ENCODE measurements at places on chromosomes 1 and 21. TPM values are rescaled to one million over a fixed set of nuclear protein-coding genes. Genes with fewer than 3 reads are reported as not detected.

- DNase-seq: no peak
Observed at GRCh38 chr1:65940126-65940525, 147.4 kb downstream of the PDE4B start.

DNA sequence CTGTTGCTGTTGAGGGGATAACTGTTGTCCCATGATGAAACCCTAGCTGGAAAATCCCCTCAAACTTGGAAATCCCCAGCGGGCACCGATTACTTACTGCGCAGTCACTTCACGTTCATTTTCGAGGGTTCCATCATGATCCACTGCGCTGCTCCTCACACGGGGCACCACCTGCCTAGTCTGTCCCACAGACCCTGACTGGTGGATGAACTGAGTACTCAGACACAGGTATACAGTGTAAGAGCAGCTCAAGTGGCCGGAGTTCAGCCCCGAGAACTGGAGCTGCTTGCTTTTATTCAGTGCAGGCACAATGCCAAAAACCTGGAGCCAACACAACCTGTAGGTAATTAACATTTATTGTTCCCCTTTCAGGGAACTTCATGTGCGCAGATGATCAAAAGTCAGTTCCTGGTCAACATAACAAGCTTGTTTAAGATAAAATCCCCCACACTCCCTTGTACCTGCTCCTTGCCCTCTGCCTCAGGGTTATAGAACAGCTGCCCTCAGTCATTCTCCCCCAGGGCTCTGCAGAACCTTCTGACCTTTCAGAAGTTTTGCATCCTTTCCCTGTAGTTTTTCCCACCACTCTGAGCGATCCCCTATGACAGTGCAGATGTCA, 46.5 kb upstream of the PRELP start:
- DNase-seq: no peak

DNA sequence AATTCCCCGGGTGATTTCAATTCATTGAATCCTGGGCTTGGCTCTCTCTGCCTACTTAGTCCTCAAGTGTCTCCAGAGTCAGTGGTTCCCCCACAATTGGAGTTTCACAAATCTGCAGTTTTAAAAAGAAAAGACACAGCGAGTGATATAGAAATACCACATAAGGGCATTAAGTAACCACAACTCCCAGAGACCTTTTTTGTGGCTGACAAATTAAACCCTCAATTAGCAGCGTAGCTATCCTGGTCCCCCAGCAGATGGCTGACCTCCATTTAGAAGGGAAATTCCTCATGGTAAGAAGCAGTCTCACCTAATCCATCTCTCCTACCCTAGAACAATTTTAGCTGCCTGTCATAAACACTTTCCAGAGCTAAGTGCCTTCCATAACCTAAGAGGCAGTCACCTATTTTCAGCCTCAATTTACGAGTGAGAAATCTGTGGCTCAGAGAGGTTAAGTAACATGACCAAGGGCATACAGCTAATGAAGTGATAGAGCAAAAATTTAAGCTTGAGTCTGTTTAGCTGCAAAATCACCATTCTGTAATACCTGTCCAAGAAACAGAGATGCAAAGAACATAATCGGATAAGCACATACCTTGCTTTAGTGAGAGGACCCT, 56.0 kb upstream of the NBPF3 start:
- DNase-seq: no peak

DNA sequence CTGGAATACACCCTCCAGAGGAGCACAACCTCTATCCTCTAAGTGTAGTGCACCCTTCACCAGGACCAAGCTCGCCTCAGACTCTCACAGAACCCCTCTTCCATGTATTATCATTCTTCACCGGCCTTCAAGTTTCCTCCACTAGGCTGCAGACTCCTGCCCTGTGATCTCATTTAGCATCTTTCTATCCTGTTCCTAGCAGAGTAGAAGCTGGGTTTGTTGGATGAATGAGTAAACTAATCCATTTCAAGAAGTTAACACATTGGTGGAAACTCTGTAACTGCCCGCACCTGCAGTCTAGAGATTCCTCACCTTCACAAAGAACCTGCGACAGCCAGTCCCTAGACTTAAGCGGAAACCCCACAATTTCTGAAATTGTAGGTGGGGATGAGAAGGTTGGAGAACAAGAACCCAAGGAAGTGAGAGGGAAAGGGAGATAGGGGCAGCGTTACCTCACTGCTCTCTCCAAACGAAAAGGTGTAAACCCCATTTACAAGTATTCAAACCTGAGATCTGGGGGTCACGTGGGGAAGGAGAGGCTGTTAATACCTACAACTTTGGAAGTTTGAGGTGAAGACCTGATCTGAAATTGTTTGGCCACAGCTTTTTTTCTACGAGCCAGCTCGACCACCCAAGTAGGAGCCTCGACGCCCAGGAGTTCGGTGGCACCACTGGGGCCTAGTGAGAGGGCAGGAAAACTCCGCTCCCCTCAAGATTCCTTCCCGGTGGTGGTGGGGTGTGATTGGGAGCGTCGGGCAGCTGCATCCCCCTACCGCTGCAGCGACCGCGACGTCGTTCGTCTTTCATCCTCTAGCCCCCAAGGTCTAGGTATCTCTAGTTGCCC, 1.2 kb downstream of the PTPN14 start:
- no peak for DNase-seq

DNA sequence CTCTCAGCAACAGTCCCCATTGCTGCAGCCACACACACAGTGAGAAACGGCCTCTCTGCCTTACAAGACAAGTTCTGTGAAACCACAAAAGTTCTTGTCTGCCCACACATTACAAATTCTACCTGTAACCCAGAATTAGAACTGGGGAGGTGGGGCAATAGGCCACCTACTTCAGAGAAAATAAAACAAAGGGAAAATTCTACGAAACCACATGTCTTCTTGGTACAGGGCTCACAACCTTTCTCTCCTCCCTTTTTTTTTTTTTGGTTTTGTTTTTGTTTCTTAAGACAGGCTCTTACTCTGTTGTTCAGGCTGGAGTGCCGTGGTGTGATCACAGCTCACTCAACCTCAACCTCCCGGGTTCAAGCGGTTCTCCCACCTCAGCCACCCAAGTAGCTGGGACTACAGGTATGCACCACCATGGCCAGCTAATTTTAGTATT, 30.2 kb downstream of the LPAR3 start:
- peak; percentile 29 for DNase-seq

- DNase-seq: no peak
Observed at GRCh38 chr1:36135330-36135667, 10.3 kb upstream of the COL8A2 start.

- no peak for DNase-seq
Observed at GRCh38 chr1:1507305-1507704, 4.7 kb upstream of the ATAD3A start.

DNA sequence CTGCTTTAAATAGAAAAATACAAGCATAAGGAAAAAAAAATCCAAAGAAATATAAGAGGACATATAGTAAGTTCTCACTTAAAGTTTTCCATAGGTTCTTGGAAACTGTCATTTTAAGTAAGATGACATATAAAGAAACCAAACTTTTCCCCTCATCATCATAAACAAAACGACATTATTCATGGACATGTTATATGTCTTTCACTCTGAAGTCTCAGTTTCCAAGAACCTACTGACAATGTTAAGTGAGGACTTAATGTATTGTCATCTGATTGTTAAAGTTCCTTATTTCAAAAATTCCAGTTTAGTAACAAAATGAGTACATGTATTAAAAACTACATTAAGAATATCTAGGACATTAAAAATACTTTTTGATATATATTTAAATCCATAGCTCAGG, 69.6 kb upstream of the GFI1 start:
- DNase-seq: no peak

DNA sequence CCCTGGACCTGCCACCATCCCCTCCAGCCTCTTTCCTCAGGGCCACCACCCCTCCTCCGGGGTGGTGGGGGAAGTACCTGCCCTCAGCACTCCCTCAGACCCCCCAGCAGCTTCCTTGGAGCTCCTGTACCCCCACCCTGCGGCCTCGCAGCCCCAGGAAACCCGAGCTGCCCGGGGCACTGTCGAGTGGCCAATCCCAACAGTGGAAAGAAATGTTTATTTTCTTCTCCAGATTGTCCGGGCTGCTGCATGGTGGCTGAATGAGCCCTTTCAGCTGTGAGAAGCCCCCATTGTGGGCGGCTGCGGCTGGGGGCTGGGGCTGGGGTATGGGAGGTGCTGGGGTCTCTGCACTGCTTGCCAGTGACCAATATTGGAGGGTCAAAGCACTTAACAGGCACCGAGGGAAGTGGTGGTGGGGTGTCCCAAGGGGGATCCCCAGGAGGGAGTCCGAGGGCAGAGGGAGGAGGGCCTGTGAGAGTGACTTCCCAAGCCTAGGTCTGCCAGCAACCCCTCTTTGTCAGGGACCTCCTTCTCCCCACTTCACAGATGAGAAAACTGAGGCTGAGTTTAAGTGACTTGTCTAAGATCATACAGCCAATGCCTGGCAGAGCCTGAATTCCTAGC, 25.2 kb downstream of the RUNX3 start:
- no peak for DNase-seq

DNA sequence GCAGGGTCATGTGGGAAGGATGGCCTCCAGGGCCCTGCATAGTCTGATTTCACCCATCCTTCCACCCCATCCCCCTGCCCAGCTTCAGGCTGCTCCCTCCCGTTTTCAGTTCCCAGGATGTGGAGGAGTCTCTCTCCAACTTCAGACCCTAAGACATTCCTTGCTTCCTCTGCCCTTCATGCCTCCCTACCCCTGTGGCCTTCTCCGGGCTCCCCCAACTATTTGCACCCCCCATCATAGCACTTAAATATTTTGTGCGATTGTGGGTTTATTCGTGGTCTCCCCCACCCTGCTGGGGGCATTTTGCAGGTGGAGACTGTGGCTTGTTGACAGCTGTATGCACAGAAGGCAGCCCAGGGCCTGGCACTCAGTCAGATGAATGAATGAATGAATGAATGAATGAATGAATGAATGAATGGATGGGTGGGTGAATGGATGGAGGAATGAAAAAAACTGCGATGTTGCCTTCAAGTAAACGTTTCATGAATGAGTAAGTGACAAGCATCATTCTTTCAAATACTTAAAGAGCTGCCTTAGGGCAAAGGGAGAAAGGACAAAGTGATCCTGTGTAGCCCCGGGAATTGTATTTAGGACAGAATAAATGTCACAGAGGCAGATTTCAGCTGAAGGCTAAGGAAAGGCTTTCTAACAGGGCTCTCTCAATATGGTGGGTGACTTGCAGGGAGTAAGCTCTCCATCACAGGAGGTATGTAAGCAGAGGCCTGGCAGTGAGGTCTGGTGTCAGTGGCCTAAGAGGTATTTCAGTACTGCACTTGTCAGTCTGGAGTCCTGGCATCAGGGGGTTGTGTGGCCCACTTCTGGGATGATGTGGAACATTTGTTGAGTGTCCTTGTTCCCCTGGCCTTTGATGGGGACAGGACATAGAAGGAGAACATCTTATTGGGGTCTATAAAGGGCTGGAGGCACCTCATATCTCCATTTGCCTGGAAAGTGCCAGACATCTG, 156.4 kb downstream of the PTPRU start:
- DNase-seq: no peak

- no peak for DNase-seq
Observed at GRCh38 chr1:93813076-93813475, 65.9 kb downstream of the DNTTIP2 start.

GRCh38 chr1:101298663-101299062, 61.8 kb downstream of the S1PR1 start:
- no peak for DNase-seq

GRCh38 chr1:22077728-22078127, 25.2 kb downstream of the CDC42 start:
- no peak for DNase-seq

GRCh38 chr1:52268372-52268771, 97.6 kb downstream of the CC2D1B start:
- DNase-seq: no peak

DNA sequence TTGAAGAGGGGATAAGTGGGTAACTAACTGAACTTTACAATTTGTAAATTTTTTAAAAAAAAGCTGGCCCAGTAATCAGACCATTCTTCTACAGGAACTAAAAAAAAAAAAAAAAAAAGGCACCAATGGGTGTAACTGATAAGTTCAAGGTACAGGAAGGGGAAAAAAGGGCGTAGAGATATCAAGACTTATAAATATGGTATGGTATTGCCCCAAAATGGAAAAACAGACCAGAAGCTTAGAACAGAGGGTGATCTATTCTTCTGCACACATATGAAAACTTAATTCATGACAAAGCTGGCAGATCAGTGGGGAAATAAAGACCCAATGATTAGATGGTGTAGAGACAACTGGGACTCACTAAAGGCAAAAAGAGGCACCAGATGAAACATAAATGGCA, 58.9 kb downstream of the LHX4 start:
- no peak for DNase-seq

- DNase-seq: no peak
Observed at GRCh38 chr1:77704736-77705135, 22.3 kb upstream of the ZZZ3 start.

- no peak for DNase-seq
Observed at GRCh38 chr1:211621447-211622198, 42.7 kb upstream of the SLC30A1 start.

- DNase-seq: no peak
Observed at GRCh38 chr1:177921590-177921989, 48.3 kb downstream of the SEC16B start.

- DNase-seq: no peak
Observed at GRCh38 chr1:147169840-147170674, 2.2 kb downstream of the PRKAB2 start.

DNA sequence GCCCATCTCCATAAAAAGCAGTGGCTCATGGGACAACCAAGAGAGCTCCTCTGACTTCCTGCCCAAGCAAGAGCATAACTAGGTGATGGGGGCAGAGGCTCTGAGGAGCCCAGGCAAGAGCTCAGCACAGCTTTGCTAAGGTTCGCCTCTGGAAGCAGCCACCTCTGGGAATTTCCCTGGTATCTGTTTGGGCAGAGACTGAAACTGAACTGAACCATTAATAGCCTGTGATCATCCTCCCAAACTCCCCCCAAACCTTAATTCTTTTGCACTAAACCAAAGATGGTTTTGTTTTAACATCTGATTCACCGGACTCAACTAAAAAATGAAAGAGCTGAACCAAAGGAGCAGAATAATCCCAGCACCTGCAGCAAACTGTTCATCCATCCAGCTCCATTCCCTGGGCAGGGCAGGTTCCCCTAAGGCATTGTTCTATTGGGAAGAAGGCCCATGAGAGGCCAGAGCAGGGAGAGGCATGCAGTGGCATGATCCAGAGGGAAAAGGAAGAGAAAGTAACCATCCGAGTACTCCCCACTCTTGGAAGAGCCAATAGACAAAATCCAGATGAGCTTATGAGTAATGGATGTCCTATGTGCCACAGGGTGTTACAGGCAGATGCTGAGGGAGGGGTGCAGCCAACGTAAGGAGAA, 77.8 kb upstream of the KAZN start:
- DNase-seq: no peak

The NEGR1 gene
- total RNA-seq: 0.24 TPM

The GBP1 gene
- 44.9 TPM for total RNA-seq

The UTS2 gene
- not detected for total RNA-seq

The S100A6 gene
- 358 TPM for total RNA-seq

The NUF2 gene
- 56.5 TPM for total RNA-seq

The TNFRSF1B gene
- total RNA-seq: 130 TPM

The EFNA1 gene
- 1.4 TPM for total RNA-seq

The ZBTB8A gene
- 0.56 TPM for total RNA-seq

The SIM2 gene
- 4.1 TPM for total RNA-seq

The C8A gene
- total RNA-seq: not detected

The LRRC38 gene
- not detected for total RNA-seq

The SLC6A9 gene
- 24.5 TPM for total RNA-seq

The DHDDS gene
- total RNA-seq: 39.5 TPM
